ENCODE measurements at places on chromosomes 12 and 14.

DNA sequence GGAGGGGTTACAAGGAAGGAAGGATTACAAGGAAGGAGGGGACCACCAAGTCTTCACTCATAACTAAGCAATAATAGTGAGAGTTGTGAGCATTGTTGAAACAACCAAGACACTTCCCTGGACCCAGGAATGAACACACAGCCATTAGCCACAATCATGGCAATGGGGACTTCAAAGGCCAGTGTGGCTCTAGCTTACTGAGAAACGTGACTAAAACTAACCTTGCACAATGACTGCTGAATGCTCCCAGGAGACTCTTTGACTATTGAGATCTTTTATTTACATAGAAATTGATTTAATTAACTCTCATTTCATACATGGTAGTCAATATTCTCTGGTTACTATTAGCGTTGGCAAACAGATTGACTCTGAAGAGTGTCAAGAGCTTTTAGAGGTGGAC, 263.0 kb upstream of the SOX5 start:
- DNase-seq = no peak

GRCh38 chr12:98371419-98371818, 144.0 kb upstream of the TMPO start:
- no peak for DNase-seq

DNA sequence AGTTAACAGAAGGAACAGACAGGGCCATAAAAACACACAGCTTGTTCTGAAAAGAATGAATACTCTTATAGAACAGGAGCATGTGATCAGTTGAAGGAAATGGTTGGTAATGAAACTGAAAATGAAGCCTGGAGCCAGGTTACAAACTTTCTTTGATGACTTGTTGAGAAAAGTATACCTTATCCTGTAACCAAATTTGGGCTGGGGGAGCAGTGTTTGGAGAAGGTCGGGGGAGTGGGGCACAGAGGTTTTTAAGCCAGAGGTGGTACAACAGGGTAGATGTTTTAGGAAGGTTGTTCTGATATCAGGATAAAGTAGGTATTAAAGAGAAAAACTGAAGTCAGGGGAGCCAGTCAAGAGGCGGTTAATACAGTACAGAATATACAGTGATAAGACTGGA, 8.2 kb downstream of the GOLT1B start:
- no peak for DNase-seq

DNA sequence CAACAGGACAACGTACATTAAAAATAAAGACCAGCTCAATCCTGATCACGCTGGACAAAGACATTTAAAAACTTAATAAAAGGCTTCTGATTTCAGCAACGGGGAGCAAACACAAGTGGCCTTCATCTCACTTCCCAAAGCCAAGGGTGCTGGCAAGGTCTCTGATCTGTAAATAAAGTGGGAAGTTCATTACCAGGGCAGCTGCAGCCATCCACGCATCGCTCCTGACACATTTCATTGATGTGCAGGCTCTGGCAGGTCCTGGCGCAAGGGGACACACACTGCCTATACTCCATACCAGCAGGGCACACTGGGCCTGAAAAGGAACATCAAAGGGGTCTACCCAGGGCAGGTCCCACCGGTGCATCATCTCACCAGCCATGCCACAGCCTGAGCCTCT, 51.0 kb downstream of the VWF start:
- DNase-seq = no peak

DNA sequence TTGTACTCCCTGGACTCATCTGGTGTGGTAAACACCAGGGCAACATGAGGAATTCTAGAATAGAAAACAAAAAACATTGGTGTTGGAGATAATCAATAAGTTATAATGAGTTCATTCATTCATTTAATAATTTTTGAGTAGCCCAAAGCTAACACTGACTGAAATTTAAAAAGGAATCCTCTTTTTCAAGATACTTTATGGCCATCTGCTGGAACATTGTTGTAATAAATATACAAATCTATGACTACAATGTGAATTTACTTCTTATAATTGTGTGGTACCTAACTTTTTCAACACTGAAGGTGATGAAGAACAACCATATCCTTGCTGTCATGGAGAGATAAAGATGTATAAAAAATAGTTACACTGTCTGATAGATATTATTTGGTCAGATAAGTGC, 687.3 kb upstream of the MIS18BP1 start:
- DNase-seq = no peak

- peak; percentile 14 for DNase-seq
Observed at GRCh38 chr14:55454264-55455002, 14.0 kb upstream of the TBPL2 start.

DNA sequence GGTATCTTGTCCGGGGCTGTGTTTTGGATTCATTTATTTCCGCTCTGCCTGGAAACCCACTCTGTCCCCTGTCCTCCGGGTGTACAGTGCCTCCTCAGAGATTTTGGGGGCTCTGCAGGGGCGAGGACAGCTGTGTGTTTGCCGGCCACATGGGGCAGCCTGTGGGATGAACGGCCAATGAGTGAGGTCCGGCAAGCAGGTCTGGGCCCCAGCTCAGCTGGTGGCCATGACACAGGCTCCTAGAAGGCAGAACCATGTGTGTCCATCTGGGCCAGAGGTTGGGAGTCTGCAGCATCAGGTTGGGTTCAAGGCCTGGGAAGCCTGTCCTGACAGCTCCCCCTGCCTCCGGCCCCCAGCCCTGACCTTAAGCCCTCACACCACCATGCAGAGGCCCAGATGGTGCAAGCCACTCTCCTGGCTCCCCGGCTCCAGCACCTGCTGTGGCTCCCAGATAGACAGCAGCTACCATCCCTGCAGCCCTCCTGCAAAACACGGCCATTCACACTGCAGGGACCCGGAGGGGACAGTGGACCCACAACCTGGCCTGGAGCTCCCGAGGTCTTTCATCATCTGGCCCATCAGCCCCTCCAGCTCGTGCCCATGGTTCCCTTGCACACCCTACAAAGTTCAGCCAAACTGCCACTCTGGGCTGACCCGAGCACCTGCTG, 220.1 kb upstream of the C14orf180 start:
- DNase-seq = no peak

DNA sequence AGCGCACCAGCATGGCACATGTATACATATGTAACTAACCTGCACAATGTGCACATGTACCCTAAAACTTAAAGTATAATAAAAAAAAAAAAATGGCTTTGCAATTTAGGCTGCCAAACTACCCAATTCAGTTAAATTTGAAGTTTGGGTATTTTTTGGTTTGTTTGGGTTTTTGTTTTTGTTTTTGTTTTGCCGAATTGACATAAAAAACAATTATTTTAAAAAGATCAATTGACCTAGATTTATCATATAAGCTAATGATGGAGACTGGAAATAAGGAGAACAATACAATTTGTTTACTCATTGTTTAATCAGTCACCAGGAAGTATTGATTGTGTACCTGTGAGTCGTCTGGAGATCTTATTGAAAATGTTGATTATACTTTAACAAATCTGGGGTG, 62.1 kb upstream of the GARIN2 start:
- no peak for DNase-seq

Measured in erythroblast (primary cell).